Hippocampal formation (tissue), 2 donors: ENCODE measurements at places on chromosomes 6 and 20.

DNA sequence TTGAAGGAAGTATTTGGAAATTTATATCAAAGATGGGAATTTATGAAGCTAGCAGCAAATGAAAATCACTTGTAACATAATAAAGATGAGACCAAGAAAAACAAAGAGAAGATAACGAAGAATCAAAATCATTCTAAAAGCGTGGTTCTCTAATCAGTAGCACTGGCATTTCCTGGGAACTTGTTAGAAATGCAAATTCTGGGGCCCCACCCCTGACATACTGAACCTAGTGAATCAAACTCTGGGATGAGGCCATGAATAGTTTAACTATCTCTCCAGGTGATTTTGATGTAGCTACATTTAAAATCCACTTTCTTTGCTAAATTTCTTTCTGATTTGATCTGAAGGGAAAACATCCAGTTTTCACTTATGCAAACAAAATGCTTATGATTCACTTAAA, 1075.6 kb downstream of the HACE1 start:
- no peak for DNase-seq

- DNase-seq, result no peak
Measured at GRCh38 chr6:21491955-21492354, 101.6 kb upstream of the SOX4 start.

DNA sequence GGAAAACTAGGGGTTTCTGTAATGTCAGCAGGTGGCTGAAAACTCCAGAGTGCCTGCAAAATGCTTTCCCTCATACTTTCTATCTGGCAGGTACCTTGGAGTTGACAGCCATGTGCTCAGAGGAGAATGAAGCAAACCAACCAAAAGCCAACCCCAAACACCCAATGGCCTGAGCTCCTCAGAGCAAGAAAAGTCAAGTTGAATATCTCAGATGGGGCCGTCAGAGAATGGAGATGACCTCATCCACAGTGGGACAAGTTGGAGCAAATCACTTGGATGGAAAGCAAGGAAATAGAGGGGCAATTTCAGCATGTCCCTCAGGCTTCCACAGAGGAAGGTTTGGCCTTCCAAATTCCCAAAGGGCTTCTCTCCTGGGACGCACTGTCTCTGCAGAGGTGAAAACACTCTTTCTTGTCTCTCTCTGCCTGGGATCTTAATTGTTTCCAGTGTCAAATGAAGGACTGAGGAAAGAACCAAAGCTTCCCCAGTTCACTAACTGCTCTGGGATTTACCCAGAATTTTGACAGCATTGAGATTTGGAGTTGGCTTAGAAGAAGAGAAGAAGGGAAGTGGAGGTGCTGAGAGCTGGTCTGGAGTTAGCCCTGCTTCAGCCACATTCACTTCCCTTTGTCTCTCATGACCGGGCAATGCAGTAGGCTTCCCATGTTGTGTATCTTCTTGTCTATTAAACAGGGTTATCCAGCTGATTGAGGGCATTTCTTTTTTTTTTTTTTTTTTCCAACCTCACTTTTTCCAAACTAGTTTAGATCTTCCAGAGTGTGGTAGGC, 42.2 kb downstream of the PRND start:
- DNase-seq, result no peak

DNA sequence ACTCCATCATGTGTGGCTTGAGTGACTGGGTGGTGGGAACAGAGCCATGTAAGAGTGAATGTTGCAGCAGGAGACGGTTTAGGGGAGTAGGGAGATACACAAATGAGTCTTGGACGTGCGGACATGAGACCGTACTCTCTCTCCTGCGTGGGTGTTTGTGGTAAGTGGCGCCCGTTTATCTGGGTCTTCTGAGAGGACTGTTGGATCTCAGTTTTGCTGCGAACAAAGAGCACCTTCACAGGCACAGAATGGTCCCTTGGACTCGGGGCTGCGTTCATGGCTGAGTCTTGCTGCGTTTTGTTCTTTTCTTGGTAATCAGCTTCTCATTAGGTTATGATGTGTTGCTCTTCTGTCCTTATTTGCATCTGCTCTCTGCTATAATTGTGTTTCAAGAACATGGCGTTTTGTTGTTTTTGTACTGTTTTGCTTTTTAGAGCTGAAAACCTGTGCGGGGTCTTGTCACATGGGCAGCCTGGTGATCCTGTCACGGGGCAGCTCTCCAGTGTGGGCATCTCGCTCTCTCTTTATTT, 28.5 kb downstream of the STK35 start:
- DNase-seq, result peak; percentile 48

- peak; percentile 26 for DNase-seq
Measured at GRCh38 chr6:39088331-39088730, 26.7 kb downstream of the SAYSD1 start.

DNA sequence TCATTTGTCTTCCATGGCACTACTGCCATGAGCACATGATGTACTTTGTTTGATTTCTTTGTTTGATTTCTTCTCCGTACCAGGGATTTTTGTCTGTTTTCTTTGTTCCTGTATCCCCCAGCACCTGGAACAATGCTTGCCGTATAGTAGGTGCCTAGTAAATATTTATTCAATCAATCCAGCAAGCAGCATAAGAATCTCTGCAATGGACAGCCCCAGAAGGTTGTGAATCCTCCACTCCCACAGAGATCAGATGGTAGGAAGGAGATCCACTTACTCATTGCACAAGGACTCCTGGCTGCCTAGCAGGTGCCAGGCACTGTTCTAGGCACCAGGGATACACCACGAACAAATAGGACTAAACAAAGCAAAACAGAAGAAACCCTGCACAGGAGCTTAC, 6.7 kb upstream of the SYNJ2 start:
- no peak for DNase-seq

DNA sequence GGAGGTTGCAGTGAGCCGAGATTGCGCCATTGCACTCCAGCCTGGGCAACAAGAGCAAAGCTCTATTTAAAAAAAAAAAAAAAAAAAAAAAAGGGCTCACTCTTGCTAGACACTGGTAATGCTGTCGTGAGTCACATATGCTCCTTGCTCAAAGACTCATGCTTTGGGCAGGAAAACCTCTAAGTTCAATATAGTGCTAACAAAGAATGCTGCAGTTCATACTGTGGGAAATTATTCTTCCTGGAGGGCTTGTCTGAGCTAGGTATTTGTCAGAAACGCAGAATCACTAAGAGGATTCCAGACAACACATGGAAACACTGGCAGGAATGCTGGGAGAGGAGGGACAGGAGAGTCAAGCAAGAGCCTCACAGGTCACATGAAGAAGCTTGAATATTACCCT, 2.3 kb upstream of the LYRM2 start:
- DNase-seq, result no peak

GRCh38 chr6:41546475-41546865, 289 bp downstream of the FOXP4 start:
- no peak for DNase-seq

DNA sequence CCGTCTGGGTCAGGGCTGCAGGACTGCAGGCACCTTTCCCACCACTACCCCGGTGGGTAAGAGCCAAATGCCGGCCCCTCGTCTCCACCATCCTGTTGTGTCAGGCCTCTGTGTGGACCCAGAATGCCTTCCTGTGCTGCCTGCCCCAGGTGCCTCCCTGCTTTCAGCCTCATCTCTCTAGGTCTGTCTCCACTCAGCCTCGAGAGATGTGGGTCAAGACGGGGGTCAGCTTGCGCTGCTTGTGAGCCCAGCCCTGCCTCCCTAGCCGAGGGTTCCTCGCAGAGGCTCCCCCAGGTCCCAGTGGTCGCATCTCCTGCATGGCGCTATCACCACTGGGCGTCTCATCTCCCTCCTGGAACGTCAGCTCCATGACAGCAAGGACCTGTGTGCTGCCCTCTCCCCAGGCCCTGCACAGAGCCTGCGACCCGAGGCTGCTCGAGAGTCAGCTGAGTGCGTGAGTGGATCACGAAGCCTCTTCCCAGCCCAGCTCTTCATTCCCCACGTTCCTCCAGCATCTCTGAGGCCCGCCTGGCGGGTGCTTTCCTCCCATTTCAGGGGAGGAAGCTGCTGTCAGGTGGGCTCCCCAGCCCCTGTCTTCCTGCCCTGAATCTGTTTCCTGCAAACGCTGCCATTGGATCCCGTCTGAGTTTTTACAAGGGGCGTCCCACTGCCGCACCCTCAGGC, 38.7 kb upstream of the ZBP1 start:
- DNase-seq, result no peak

DNA sequence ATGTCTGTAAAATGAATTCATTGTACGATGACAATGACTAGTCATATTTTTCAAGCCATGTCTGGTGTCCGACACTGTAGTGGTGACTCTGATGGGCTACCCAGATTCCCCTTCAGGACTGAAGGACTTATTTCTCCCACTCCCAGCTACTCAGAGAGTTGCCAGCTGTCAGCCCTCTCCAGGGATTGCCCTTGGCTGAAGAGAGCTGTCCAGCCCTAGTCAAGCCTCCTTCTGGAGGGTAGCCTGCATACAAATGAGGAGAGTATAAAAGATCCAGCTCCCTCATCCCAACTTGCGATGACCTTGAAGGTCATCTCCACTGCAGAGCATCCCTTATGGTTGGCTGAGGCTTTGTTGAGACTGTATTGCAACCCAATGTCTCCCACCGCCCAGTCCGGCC, 29.9 kb downstream of the JPH2 start:
- DNase-seq, result no peak
